Suppressor macrophage (primary cell): ENCODE measurements at places on chromosomes 12 and 14.
A peak's percentile ranks its signal among the peaks of the same experiment; 100 is the strongest.

DNA sequence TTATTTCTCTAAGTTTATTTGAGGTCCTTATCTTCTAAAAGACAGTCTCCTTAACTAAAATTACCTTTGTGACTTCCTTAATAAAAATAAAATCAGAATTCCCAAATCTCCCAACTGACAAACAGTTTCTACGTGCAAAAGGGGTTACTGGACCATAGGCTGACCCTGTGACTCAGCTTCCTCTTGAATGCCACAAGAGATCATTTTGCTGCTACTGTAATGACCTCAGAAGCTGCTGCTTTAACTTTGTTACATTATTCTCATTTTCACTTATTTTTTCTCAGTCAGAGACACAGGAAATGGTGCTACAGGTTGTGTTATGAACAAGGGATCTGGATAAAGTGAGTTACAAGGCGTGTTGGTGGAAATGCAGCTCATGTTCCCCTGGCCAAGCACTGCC lies 132.2 kb upstream of the TMTC2 start:
- no peak for DNase-seq

GRCh38 chr12:120979862-120980696 lies 1.7 kb downstream of the HNF1A start:
- no peak for DNase-seq

GRCh38 chr14:23113431-23114119 lies 5.5 kb downstream of the CEBPE start:
- DNase-seq = peak; percentile 45

- no peak for DNase-seq
Measured at GRCh38 chr14:103007555-103007954, 49.8 kb downstream of the CDC42BPB start.

- DNase-seq = no peak
Measured at GRCh38 chr12:118150625-118151024, 14.7 kb downstream of the PEBP1 start.
